ENCODE measurements at places on chromosomes 12 and 14. TPM values are rescaled to one million over a fixed set of nuclear protein-coding genes. Genes with fewer than 3 reads are reported as not detected.
A peak's percentile ranks its signal among the peaks of the same experiment; 100 is the strongest.

MGAT2 gene
- 49.5 TPM for total RNA-seq

HCAR2 gene
- 0.17 TPM for total RNA-seq

APOF gene
- total RNA-seq, result not detected

FOXN3 gene
- total RNA-seq, result 8.7 TPM

BICD1 gene
- total RNA-seq, result 7.2 TPM

PLEKHG7 gene
- total RNA-seq, result not detected

KCNC2 gene
- total RNA-seq, result not detected

EFS gene
- total RNA-seq, result 0.05 TPM

FKBP4 gene
- 41.8 TPM for total RNA-seq

KRT1 gene
- total RNA-seq, result not detected

GNPNAT1 gene
- total RNA-seq, result 66.5 TPM

SELPLG gene
- not detected for total RNA-seq

- peak; percentile 38 for DNase-seq
These were observed 10.3 kb downstream of the DCP1B start for GRCh38 chr12:1993871-1994371.

DNA sequence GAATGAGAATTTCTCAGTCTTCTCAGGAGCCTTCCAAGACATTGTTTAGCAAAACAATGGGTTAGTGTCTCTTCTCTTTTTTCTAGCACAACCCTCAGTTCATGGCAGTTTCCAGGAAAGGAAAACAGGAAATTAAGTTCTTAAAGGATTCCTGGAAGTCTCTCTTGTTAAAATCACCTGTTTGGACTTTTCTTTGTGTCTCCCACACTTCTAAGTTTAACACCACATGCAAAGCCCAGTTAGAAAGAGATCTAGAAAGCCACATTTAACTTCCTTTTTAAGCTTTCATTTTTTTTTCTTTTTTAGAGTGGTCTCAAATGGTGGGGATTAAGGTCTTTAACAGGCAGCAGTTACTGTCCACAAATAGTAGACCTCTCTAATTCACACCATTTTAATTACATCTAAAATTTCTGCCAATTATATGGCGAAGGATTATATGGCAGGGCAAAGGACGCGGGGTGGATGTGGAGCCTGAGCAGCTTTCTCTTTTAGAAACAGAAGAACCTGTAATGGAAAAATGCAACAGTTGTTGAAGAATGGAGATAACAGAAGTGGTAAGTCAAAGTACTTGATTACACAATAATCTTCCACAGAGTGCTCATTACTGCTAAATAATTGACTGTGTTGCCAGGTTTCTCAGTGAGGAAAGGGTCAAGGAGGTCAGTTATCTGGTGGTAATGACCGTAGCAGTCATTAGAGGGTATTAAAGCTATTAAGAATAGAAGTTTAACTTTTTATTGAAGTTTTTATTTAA is 298.6 kb downstream of the AKAP6 start:
- DNase-seq, result no peak

GRCh38 chr14:36690311-36691040 is 28.8 kb downstream of the PAX9 start:
- no peak for DNase-seq

DNA sequence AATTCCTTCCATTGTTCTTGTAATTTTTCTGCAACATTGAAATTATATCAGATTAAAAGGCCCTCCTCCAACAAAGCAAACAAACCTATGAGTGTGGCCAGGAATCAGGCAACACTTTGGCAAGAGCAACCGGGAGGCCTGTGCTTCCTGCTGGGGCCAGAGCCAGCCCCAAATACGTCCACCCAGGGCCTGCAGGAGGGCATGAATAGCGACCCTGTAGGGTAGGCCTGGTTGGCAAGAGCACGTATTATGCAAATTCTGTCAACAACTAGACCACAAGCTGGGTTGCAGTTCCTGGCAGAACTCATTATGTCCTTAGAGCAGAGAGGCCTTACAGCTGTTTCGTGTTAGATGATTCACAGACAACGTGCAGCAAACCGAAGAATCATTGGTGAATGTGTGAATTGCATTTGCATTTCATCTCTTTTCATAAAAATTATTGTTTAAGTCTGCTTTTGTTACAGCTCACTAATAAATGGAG is 26.9 kb upstream of the LGALS3 start:
- peak; percentile 89 for DNase-seq

DNA sequence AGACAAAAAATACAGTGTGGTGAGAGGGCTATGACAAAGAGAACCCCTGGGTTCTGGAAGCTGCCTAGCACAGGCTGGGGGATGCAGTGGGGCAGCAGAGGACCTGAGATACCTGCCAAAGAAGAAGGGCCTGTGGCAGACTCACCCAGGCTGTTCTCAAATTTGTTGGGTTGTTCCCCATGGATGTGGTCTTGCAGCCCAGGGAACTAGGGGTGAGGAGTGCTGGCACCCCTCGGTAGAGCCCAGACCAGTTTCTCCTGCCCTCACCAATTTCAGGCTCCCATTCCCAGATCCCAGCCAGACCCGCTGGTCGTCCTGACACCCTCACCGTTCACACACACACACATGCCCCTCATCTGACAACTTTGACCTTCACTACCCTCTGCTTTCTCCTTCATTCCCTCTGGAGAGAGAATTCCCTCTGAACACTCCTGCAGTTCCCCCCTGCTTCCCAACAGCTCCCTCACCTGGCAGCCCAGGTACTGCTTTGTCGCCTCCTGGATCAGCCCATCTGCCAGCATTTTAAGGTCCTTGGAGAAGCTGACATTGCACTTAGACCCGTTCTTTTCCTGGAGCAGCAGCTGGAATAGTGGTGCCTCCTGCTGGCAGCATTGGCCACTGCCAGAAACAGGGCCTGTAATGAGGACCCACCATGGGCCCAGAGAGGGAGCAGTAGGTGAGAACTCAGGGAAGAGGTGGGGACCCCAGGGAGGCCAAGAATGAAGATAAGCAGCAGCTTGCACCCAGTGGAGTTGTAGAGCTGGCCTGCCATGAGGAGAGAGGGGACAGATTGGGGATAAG is 5.9 kb upstream of the GDF11 start:
- DNase-seq, result peak; percentile 50

- DNase-seq, result no peak
These were observed 43.0 kb upstream of the MANSC4 start for GRCh38 chr12:27823038-27823437.

- no peak for DNase-seq
These were observed 62.6 kb downstream of the SEL1L start for GRCh38 chr14:81471062-81471461.

- DNase-seq, result no peak
These were observed 266.2 kb downstream of the TMTC2 start for GRCh38 chr12:82952946-82953345.

DNA sequence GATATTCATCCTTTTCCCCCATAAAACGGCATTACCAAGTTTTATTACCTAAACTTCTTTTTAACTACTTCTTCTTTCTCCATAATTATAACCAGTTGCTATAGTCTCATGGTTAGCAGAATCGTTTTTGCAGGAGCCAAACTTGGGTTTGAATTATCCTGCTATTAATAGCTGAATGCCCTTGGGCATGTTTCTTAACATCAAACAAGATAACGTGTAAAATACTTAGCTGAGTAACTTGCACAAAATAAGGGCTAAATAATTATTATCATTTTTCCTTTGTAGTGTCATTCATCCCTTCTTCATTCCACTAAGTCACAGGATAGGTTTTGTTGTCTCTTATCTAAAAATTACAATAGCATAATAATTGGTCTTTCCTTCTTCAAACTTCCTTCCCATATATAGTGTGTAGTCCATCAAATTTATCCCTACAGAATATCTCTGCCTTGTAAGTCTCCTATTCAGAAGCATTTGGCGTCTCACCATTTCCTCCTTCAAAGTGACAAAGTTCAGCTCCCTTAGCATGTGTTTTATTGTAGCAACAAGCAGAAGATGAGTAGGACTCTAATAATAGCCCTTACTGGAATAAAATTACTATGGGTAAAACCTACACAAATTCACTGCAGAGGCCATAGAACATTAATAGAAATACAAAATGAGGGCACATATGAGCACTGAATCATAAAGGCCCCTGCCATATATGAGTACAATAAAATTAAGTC is 63.8 kb downstream of the FAR2 start:
- DNase-seq, result no peak

- no peak for DNase-seq
These were observed at the start of gene DCAF5 for GRCh38 chr14:69152902-69153151. Gene DCAF5 (minus strand): TSS chr14:69153119. CDS start chr14:69152978, 141 bp downstream.

- DNase-seq, result peak; percentile 78
These were observed 12.9 kb upstream of the MCRS1 start for GRCh38 chr12:49580572-49581535.

DNA sequence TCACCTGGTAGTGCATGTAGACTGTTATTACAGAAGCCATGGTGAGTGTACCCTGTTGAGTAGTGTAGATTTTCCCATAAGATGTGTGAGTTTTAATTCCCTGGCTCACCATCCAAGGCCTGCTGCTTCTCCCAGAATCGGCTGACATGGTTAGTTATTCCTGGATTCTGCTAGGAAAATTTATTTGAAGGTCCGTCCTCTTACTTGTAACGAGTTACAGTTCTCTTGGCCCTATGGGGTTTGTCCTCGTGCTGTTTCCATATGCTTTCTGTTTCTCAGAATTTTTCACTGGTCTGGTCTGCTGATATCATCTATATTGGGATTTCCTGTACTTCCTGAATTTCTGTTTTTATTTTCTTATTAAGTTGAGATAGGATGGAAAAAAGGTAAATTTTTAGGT is 423.3 kb upstream of the RGS6 start:
- no peak for DNase-seq

DNA sequence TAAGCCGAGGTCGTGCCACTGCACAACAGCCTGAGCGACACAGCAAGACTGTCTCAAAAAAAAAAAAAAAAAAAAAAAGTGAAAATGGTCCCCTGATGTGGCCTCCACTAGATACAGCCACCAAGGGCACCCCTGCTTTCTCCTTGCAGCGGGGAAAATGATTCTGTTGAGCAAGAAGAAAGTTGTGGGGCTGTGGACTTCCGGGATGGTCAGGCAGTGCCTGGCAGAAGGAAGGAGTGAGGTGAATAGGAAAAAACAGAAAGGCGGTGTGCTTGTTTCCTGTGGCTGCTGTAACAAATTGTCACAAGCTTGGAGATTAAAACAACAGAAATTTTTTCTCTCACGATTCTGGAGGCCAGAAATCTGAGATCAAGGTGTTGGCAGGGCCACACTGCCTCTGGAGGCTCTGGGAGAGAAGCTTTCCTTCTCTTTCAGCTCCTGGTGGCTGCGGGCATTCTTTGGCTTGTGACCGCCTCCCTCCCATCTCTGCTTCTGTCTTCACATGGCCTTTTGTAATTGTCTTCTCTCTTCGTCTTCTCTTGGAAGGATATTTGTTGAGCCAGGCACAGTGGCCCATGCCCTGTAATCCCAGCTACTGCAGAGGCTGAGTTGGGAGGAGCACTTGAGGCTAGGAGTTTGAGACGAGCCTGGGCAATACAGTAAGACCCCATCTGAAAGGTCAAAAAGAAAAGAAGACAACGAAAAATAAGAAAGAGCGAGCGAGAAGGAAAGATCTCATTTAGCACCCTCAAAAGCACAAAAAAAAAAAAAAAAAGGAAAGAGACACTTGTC is 116.6 kb upstream of the MED13L start:
- DNase-seq, result no peak
